ENCODE measurements at places on chromosomes 12 and 14.

- DNase-seq: no peak
These were observed 169.5 kb upstream of the FKBP4 start for GRCh38 chr12:2625289-2625612.

GRCh38 chr12:78229591-78230101, 399.0 kb downstream of the NAV3 start:
- no peak for DNase-seq

GRCh38 chr14:101439023-101439422, 122.3 kb upstream of the DIO3 start:
- DNase-seq: no peak

GRCh38 chr12:46693518-46693917, 132.3 kb downstream of the SLC38A4 start:
- DNase-seq: no peak

GRCh38 chr12:81010641-81011040, 67.2 kb upstream of the ACSS3 start:
- no peak for DNase-seq

GRCh38 chr12:132324841-132325732, 4.3 kb downstream of the GALNT9 start:
- DNase-seq: no peak

GRCh38 chr12:101697930-101698799, 725 bp downstream of the CHPT1 start:
- DNase-seq: peak; percentile 44

DNA sequence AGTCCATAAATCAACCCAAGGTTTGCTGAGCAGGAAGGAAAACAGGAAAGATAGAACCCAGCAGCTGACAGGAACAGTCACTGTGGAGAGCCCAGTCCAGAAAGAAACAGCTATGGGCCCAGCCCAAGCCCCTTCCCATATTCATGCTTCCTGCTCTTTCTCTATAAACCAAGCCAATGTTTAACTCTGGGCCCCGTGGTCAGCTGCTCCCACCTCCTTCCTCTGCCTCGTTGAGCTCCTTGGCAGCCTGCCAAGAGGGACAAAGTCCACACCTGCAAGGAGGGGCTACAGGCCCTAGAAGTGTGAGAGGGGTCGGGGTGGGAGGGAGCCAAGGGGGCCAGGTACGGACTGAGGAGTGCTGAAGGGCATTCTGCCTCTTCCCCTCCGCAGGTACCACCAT, 10.0 kb downstream of the SLC6A13 start:
- DNase-seq: no peak

DNA sequence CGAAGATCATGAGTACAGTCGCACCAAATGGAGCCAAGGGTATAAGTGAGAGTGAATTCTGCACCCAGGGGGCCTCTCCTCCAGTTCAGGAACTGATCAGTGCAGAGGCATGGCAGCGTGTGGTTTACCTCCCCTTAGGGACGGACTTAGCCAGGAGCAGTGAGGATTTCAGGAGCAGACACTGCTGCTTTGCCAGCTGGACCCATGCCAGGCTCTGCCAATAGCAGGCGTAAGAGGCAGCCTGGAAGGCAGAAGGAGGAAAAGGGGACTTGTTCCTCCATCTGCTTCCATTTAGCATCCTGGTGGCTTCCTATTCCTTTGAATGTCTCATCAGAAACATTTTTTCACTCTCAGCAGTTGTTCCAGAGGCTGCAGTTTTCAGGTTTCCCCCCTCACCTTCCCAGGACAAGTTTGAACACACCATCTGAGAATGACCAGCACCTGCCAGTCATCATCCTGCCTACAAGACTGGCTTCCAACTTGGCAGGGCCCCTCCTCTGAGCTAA, 137.0 kb upstream of the LMNTD1 start:
- DNase-seq: no peak

GRCh38 chr12:82438356-82438755, 80.0 kb downstream of the METTL25 start:
- DNase-seq: no peak

GRCh38 chr14:59208954-59209353, 20.5 kb downstream of the DAAM1 start:
- no peak for DNase-seq

GRCh38 chr12:25422241-25422640, 130.8 kb downstream of the LMNTD1 start:
- DNase-seq: no peak

DNA sequence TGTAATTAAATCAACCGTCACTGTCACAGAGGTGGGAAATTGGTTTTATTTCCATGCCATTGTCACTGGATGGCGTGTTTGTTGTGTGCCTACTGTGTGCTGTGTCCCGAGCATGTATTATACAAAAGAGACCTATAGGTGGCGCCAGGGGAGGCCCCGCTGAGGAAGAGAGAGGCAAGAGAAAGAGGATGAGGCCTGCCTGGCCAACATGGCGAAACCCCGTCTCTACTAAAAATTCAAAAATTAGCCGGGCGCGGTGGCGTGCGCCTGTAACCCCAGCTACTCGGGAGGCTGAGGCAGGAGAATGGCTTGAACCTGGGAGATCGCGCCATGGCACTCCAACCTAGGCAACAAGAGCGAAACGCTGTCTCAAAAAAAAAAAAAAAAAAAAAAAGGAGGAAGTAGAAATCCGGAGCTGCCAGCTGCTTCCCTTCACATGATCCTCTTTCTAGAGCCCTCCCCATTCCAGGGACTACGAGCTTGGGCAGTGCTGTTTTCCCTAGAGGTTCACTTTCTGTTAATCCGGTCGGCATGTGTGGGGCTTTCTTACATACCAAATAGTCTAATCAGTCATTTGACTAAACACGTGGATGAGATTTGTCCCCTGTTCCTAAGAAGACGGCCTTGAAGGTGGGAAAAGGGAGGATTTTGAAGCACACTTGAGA, 6.4 kb upstream of the CCDC175 start:
- no peak for DNase-seq

DNA sequence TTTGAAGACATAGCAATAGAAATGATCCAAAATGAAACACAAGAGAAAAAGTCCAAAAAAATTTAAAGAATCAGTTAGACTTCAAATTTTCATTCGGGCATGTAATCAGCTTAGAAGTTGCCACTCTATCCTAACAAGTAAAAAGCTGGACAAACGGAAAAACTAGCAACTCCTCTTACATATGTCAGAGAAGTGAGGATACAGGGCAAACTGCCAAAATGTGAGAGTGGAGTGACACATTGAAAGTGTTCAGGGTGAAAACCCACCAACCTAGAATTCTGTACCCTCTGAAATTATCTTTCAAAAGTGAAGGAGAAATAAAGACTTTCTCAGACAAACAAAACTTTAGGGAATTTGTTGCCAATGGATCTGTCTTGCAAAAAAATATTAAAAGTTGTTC, 42.0 kb upstream of the CHPT1 start:
- DNase-seq: no peak

GRCh38 chr14:78921856-78922255, 751.7 kb downstream of the NRXN3 start:
- DNase-seq: no peak

DNA sequence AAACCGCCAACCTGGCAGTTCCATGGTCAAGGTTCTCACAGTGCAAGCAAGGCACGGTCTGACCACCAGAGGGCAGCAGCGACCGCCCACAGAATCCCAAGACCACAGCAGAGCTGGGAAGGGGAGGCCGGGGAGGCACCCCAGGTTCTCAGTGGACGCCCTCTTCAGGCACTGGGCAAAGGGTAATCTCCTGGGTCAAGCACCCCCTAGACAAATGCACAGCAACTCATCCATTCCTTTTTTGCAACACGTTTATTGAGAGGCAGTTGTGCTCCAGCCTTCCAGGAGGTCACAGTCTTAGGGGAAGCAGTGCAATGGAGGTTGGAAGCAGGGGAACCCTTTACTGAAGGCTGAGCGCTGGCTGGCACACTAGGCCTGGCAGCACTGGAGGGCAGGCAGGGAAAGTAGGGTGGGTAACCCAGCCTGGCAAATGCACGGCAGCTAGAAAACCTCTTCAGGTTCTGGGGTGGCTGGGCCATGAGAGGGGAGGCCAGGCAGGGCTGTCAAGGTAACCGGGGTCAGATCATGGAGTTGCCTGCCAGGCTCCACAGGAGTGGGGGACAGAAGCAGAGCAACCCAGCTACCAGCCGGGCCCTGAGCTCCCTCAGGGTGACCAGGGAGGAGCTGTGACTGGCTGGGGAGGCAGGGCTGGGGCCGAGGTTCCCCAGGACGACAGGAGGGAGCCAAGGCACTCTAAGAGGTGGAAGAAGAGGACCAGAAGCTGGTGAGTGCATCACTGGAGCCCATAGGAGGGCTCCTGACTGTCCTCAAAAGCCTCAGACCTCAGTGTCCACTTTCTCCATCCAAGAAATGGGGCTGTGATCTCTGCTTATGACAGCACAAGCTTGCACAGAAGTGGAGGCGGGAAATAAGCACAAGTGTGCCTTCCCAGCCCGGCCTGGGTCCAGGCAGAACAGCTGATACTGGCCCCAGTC, 1.8 kb upstream of the RHOF start:
- DNase-seq: peak; percentile 78

GRCh38 chr12:127620735-127621355, 646.1 kb upstream of the TMEM132C start:
- peak; percentile 53 for DNase-seq

GRCh38 chr12:103580026-103580425, 7.0 kb upstream of the STAB2 start:
- no peak for DNase-seq

- no peak for DNase-seq
These were observed 69.4 kb downstream of the IRF2BPL start for GRCh38 chr14:76958980-76959710.

DNA sequence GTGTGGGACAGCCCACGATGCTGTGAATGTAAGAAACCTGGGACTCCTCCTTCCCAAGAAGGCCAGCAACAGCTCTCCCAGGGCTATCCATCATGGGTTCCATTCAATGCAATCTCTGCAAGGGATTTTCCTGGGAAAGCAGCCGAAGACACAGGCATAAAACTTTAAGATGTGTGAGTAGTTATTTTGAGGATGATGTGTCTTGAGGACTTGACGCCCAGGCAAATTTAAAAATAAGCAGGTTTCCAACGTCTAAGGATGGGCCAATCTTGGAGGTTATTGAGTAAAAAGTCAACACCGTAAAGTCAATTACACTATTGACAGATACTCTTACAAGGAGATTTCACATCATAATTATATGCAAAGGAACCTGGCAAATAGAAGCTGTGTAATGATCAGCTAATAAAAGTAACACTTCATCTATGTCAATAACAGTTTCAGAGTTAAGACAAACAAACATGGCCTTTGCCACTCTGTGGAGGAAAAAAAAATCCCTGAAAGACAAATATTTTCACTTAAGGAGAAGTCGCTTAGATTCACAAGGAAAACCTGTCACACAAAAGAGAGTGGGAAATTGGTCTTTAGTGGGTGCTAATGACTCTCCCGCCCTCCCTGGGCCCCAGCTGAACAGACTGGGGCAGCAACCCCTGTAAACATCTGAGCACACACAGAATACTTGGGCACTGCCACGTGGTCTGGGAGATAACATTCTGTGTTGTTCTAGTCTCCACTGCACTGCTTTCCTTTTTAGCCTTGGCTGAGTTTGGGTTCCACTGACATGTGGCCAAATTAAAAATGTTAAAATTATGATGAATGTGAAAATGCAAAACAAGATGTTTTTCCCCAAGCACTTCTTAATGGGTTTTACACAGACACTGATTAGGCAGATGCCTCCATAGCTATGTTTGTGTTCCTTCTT, 240.9 kb downstream of the FOXN3 start:
- no peak for DNase-seq

- no peak for DNase-seq
These were observed 19.7 kb upstream of the RAB35 start for GRCh38 chr12:120136093-120136770.

DNA sequence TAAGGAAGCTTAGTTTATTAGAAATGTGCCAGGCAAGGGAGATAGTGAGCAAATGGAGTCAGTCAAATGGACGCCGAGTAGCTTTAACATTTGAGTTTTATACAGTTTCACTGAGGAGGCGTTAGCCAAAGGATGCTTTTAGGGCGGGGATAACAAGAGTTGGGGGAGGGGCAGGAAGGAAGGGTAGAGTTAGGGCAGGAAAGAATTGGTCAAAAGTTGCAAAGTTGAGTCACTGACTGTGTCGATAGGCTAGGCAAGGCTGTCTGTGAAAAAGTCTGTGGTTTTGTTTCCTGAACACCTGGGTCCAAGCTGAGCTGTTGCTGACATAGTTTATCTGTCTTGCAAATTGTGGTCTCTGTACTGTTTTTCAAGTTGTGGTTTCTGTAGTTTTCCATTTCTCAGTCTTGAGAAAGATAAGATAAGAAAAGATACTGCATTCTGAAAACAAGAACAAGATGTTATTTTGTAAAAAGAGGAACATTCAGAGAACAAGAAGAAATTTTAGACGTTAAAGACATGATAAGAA, 62.6 kb upstream of the RESF1 start:
- no peak for DNase-seq

GRCh38 chr12:55743406-55744339, 751 bp downstream of the GDF11 start:
- no peak for DNase-seq

DNA sequence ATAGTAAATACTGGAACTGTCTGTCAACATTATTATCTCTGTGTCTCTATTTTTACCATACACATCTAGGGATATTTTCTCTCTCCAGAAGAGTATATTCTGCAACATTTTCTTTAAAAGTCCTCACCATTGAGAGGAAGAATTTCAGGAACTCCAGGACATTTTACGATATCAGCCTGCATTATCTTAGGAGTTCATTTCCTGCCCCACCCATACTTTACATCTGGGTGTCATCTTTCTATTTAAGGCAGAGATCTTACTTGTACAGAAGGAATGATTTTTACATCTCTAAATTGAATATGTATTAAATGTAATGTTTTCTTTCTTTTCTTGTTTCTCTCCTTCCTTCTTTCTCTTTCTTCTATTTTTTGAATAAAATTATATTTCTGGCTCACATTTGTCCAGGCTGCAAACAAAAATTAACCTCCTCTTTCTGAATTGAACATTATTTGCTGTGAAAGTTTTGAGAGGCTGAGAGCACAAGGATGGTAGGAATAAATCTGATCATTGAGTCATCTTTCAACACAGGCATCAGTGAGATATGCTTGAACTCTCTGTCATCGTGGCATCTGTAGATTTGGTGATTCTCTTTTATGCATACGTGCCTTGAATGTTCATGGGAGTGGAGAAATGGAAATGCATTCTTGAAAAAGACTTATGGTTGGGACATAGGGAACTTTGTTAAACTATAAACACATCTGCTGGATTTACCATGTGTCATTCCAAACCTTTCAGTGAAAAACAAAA, 753.6 kb downstream of the SLC16A7 start:
- no peak for DNase-seq

- no peak for DNase-seq
These were observed 113.3 kb upstream of the PRB2 start for GRCh38 chr12:11508699-11509098.

GRCh38 chr12:6341417-6342139, at the start of gene TNFRSF1A:
TNFRSF1A (minus strand) TSS chr12:6342076; CDS start chr12:6341814, 262 bp downstream.
- no peak for DNase-seq

- DNase-seq: no peak
These were observed 61.8 kb upstream of the DIO3 start for GRCh38 chr14:101499513-101499912.

DNA sequence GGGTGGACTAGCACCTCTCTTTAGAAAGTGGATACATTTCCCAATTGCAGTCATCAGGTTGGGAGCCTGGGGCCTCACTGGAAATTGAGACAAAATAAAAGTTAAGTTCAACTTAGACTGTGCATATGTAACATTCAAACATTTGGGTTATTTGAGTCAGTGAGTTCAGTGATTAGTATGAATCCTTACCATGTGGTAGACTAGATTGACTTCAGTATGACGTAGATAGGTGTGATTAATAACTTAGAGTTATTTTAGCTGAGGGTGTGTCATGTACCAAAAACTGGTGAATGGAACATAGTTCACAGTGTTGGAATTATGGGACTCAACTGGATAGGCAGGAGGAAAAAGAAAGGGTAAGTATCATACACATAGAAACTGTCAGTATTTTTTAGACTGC, 8.0 kb upstream of the SSTR1 start:
- DNase-seq: no peak

- DNase-seq: no peak
These were observed 98.6 kb downstream of the KICS2 start for GRCh38 chr12:64123448-64123847.

Measured in cerebellar nuclear complex (tissue), 1 donor.